Uterus (tissue), 4 donors: ENCODE measurements at places on chromosomes 16 and 17. TPM values are rescaled to one million over a fixed set of nuclear protein-coding genes. Genes with fewer than 3 reads are reported as not detected.

DNA sequence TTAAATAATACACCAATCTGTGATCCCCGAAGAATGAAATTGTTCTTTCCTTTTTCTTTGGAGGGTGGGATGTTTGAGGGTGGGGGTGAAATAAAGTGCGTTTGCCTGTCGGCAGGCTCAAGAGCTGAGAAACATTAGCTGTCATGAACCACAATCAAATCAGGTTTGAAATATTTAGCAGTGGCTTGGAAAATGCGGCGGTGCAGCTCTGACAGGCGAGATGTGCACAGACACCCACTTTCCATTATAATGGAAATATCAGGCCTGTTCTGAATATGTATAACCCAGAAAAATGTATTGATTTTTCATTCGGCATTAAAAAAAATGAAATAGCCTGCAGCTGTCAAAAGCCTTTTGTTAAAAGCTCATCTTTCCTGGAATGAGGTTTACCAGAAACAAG, 212.8 kb downstream of the ZFHX3 start:
- no peaks in the 10 kb centered on the region for H3K4me1 ChIP-seq
- H3K4me3 ChIP-seq, result no peak overlapping the region
- H3K27me3 ChIP-seq, result no peaks in the 10 kb centered on the region

- H3K36me3 ChIP-seq, result no peaks in the 10 kb centered on the region
- no peak overlapping the region for H3K27ac ChIP-seq
Measured at GRCh38 chr16:89925596-89926079, 2.5 kb downstream of the TUBB3 start.

DNA sequence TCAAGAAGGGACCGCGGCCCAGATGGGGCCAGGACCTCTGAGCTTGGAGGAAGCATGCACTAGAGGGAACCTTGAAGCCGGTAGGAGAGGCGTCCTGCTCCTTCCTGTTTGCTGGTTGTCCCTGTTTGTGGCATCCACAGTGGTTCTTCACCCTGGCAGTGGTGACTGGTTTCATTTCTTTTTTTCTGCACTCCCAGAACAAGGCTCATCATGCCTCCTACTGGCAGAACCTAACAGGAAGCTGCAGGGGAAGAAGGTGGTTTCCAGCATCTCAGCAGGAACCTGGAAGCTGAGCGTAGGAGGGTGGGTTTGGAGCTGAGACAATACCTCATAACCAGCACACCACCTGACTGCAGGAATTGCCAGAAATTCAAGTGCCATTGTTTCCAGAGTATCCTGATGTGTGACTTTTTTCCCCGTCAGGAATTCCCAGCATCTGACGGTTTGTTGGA, 5.8 kb downstream of the TMEM231 start:
- peak; percentile 52 for DNase-seq
- no peak overlapping the region for H3K27ac ChIP-seq
- no peak overlapping the region for H3K4me3 ChIP-seq
- no peaks in the 10 kb centered on the region for H3K36me3 ChIP-seq
- no peaks in the 10 kb centered on the region for H3K27me3 ChIP-seq
- H3K4me1 ChIP-seq, result no peaks in the 10 kb centered on the region

RAMP2 gene
- 29.7 TPM for total RNA-seq

GRCh38 chr17:46968224-46968834, 10.7 kb downstream of the RPRML start:
- no peak overlapping the region for H3K4me3 ChIP-seq
- no peaks in the 10 kb centered on the region for H3K36me3 ChIP-seq
- no peak overlapping the region for H3K27ac ChIP-seq
- H3K27me3 ChIP-seq, result no peaks in the 10 kb centered on the region
- H3K4me1 ChIP-seq, result no peaks in the 10 kb centered on the region
- no peak for DNase-seq

- DNase-seq, result no peak
- H3K27me3 ChIP-seq, result no peaks in the 10 kb centered on the region
- H3K27ac ChIP-seq, result peak overlapping the region; percentile 85
- H3K36me3 ChIP-seq, result no peaks in the 10 kb centered on the region
- no peaks in the 10 kb centered on the region for H3K4me1 ChIP-seq
- no peak overlapping the region for H3K4me3 ChIP-seq
Measured at GRCh38 chr17:44867841-44868240, 20.2 kb downstream of the HIGD1B start.

NOG gene
- total RNA-seq, result not detected

DNA sequence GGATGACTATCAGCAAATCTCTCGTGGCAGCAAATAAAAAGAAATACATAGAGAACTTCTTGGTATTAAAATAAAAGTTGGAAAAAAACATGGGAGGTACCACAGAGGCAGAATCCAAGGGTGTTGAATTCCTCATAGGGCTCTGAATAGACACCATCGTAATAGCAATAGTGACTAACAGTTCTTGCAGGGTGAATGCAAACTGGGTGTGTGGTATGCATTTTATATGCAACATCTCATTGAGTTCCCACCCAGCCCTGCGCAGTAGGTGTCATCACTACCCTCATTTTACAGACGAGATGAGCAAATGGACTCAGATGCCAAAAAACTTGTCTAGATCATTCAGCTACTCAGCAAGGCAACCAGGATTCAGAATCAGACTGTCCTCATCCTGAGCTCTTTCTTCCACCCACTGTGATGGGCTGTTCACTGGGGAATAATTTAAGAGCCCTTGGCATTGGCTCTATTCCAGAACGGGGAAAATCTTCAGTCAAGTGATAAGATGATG, 354.6 kb upstream of the CDH11 start:
- no peak for DNase-seq
- H3K27me3 ChIP-seq, result no peaks in the 10 kb centered on the region
- H3K4me1 ChIP-seq, result no peaks in the 10 kb centered on the region
- H3K36me3 ChIP-seq, result no peaks in the 10 kb centered on the region
- H3K27ac ChIP-seq, result no peak overlapping the region

DNA sequence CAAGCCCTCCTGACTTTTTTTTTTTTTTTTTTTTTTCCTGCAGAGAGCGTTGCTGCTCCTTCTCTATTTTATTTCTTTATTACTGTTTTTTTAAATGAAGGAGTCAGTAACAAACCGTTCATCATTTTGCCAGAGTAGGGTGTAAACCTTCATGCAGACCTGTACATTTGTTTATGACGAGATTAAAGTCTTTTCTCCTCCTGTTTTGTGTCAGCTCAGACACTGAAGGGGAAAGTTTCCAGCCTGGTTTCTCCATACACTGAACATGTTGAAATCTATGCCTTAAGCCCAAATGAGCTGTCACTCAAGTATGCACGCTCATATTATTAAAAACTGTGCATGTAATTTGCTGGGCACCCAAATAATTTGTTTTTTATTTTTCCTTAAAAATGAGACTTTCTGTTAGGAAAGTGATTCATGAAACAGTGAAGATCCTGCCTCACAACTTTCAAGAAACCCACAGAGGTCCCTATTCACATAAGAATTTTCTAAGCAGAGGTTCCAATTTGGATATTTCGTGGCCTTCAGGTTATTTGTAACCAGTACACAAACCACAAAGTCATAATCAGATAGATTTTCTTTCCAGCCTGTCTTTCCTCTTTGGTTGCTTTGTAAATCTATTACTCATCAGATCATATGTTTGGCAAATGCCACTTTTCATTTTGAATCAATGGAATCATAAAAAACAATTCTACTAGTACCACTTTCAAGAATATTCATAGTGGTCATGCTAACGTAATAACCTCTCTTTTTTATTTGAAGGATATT, 700.3 kb downstream of the MAF start:
- H3K4me3 ChIP-seq, result no peak overlapping the region
- H3K4me1 ChIP-seq, result no peaks in the 10 kb centered on the region
- no peaks in the 10 kb centered on the region for H3K27me3 ChIP-seq
- H3K36me3 ChIP-seq, result no peaks in the 10 kb centered on the region
- no peak for DNase-seq

- no peaks in the 10 kb centered on the region for H3K27me3 ChIP-seq
- no peaks in the 10 kb centered on the region for H3K36me3 ChIP-seq
- no peak for DNase-seq
- no peak overlapping the region for H3K27ac ChIP-seq
Measured at GRCh38 chr16:11224894-11225676, 30.9 kb downstream of the SOCS1 start.

DNA sequence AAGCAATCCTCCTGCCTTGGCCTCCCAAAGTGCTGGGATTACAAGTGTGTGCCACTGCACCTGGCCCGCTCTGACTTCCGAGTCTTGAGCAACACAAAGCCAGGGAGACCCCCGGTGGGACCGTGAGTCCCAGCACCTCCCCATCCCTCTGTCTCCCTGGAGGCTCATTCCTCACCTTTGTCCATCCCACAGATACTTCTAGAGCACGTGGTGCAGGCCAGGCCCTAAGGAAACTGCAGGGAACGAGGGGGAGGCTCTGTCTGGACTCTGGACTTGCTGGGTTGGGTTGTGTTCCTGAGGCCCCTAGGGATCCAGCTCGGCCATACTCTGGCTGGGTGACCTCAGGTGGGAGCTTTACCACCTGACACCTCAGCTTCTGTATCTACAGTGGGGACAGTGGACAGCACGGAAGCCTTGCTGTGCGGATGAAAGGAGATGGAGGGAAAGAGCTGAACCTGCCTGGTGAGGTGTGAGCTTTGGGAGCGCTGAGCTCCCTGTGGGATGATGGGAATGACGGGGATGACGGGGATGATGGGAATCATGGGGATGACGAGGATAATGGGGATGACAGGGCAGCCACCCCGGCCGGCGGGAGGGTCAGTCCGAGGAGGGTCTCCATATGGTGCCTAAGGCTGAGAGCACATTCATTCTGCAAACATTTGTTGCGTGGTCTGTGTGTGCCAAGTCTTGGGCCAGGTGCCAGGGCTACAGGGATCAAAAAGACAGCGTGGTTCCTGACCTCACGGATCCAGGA, 26.6 kb downstream of the C16orf74 start:
- no peaks in the 10 kb centered on the region for H3K36me3 ChIP-seq
- no peak overlapping the region for H3K27ac ChIP-seq
- H3K4me1 ChIP-seq, result no peaks in the 10 kb centered on the region
- DNase-seq, result no peak

DNA sequence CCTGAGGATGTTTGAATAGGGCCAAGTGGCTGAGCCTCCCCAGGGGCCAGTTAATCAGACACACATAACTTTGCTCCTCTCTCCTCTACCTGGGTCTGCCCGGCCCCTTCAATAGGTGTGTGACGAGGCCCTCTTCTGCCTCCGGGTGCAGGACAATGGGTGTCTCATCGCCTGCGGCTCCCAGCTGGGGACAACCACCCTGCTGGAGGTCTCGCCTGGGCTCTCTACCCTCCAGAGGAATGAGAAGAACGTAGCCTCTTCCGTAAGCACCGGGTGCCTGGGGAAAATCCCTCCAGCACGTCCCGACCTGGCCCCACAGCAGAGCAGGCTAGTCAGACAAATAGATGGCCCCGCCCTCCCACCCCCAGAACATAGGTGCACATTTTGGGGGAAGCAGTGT, 16.1 kb upstream of the KIF19 start:
- no peaks in the 10 kb centered on the region for H3K27me3 ChIP-seq
- no peaks in the 10 kb centered on the region for H3K36me3 ChIP-seq
- no peak for DNase-seq
- H3K4me3 ChIP-seq, result no peak overlapping the region

LUC7L gene
- total RNA-seq, result 75.8 TPM
